Fibroblast of upper back skin (primary cell): ENCODE measurements at places on chromosomes 3 and 15.

- DNase-seq: no peak
Measured at GRCh38 chr3:58868097-58868779, 181.6 kb downstream of the CFAP20DC start.

DNA sequence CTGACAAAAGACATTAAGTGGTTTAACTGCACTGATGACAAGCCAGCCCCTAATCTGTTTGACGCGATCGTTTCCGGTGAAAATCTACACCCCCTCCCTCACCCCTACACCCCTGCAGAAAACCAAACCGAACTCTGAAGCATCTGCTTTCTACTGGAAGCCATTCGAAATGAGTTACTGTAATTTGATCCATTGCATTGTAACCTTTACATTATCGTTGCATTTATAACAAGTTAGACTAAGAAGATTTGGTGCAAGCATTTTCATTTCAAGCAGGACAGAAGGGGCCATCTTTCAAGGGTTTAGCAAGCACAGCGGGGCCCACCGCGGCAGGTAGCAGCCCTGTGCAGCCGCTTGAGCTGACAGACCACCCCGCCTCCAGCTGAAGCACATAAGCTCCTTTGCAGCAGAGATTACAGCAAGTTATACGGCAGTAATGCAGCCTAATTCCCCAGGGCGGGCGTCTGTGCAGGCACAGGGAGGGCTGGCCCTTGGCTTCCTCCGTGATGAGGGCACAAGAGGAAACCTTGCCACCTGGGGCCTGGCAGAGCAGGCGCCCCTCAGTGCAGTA lies 79.3 kb downstream of the CHSY1 start:
- peak; percentile 61 for DNase-seq

DNA sequence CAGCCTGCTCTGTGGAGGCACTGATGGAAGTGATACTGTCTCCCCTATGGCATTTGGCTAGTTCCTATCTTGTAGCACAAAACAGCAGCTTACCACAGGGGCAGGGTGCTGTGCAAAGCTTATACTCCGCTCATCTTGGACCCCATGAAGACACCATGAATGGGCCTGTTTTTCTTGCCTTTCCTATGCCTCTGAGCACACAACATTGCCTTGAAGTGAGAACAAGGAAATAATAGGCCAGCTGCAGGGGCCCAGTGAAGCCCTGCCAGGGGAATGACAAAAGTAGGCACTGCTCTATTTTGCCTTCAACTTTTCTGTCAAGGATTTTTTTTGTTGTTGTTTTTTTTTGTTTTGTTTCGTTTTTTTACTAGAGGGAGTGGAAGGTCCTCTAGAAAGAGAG lies 110.3 kb downstream of the PDE8A start:
- no peak for DNase-seq

DNA sequence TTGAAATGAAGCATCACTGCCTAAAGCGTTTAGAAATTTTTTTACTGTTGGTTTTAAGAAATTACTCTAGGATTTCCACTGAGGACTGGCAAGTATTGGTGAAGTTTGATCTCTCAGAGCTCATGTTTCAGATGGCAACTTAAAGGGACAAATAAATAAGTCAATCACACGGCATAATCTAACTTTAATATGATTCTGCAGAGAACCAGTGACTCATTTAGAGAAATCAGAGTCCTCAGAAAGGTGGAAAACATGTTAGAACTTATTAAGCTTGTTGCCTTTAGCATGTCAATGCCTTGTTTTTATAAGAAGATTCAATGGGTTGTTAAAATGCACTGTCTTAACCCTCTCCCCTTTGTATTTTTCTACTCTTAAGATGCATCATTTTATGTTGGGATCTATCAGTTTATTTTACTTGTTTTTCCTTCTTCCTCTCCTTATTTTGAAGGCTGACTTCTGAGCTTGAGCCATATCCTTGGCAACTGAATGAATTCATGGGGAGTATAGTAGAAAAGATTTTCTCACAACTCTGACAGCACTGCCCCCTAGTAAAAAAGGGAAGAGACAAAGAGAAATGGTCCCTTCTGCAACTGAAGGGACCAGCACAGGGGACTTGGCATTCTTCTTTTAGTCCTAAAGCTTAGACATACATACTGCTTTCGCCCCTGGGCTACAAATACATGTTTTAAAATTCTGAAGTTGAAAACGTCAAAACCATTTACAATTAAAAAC lies 431.2 kb downstream of the LPP start:
- DNase-seq: no peak

DNA sequence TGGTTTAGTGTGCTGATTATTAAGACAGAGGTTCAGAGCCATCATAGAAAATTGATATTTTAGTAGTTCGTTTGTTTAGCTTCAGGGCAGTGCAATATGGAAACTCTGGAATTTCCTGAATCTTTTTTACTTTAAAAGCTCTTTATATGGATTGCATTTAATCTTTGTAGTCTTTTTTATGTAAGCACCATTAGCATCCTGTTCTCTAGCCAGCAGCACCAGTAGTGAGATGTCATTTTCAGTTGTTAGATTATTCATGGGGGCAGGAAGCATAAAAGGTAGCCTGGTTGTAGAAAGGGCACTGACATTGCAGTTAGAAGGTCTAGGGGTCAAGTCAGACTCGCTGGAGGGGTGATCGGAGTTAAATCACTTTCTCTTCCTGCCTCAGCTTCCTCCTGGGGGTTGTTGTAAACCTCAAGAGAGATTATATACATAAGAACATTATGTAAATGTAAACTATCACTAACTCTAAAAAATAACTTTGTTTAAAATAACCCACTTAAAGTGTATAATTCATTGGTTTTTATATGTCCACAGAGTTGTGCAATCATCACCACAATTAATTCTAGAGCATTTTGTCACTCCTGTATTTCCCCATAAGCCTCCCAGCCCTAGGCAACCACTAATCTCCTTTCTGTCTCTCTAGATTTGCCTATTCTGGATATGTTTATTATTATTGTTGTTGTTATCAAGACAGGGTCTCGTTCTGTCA lies 31.4 kb upstream of the ITPKA start:
- no peak for DNase-seq

DNA sequence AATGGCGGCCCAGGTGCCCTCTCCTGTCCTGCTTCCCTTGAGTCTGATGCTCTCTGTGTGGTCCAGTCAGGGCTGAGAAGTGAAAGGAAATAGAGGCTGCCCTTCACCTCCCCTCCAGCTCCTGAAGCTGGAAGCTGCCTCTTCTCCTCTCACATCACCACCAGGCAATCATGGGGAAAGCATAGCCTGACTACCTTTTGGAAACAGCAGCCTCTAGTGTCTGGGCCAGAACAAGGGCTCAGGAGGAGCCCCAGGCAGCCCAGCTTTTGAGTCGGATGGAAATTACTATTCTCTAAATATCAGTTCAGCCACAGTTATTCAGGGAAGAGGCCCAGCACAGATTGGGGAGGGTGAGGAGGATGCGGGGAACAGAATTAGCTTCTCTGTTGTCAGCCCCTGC lies 43.3 kb upstream of the CCDC174 start:
- no peak for DNase-seq

GRCh38 chr15:100383302-100384107 lies 41.7 kb upstream of the ADAMTS17 start:
- DNase-seq: no peak

DNA sequence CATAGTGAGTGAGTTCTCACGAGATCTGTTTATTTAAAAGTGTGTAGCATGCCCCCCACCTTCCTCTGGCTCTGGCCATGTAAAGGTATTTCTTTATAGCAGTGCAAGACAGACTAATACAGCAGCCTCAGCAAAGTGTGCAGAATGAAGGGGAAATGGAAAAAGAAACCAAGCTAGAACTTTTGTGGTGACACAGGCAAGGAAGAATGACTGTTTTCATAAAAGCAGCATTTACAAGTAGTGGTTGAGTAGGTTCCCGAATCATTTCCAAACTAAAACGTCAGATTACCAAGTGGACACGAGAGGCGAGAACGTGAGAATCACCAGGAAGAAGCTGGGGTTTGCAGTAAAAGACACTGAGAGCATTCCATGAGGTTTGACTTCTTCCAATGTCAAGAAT lies 100.2 kb upstream of the AKAP13 start:
- no peak for DNase-seq

DNA sequence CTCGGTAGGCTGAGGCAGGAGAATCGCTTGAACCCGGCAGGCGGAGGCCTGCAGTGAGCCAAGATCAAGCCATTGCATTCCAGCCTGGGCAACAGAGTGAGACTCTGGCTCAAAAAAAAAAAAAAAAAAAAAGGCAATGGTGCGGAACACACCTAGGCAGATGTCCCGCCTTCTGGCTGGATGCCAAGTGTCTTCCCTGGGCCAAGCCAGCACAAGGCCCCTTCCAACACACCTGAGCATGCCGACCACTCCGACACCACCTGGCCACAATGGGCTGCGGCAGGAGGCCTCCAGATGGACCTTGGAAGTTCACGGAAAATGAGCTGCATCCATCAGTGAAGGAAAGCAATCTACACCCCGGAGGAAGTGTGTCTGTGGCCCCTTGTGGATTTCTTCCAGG lies 19.0 kb downstream of the NUP210 start:
- DNase-seq: no peak

DNA sequence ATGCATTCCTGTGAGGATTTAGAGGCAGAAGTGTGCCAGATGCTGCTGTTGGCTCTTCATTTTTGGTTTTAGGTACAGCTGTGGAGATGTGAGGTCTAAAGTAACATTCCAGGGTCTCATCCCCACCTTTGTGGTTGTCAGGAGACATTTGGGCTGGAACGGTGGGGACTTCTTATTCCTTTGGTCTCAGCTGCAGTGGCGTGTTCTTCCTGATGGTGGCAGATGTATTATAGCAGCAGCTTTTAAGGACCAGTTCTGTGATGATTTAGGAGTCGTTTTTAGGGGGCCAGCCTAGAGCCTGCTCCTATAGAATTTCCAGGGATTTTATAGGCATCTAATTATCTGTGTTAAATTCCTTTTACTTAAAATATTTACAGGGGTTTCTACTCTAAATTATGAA lies 221.0 kb upstream of the EOMES start:
- no peak for DNase-seq

DNA sequence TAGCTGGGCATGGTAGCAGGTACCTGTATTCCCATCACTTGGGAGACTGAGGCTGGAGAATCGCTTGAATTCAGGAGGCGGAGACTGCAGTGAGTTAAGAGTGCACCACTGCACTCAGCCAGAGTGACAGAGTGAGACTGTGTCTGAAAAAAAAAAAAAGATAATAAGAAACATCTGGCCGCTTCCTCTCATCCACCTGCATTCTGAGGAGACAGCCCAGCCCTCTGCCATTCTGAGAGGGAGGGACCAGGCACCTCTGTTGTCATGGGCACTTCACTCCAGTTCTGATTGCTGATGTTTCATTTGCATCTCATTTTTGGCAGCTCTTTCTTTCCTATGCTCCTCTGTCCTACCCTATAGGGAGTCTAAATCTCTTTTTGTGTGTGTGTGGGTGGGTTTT lies 36.4 kb upstream of the GSK3B start:
- no peak for DNase-seq
